ENCODE measurements at places on chromosomes 4 and X.
A peak's percentile ranks its signal among the peaks of the same experiment; 100 is the strongest.

GRCh38 chr4:6926081-6926480 is 16.5 kb downstream of the TBC1D14 start:
- DNase-seq, result no peak

GRCh38 chr4:152434011-152434410 is 101.9 kb downstream of the FBXW7 start:
- DNase-seq, result no peak

DNA sequence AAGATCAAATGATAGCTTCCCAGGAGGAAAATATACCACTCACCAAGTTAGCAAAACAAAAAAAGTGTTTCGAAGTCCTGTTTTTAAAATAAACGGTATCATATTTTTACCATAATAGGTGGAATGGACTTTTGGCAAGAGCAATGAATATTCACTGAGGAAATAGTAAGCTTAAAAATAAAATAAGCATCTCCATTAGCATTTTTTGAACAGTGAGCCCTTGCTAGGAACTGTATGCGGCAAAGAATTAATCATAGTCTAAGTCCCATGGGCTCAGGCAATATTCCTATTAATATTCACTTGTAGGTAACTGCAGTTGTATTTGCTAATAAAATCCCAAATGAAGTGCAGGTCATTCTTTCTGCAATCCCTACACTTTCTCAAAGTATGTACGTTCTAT is 191.7 kb upstream of the GABRA2 start:
- DNase-seq, result no peak

DNA sequence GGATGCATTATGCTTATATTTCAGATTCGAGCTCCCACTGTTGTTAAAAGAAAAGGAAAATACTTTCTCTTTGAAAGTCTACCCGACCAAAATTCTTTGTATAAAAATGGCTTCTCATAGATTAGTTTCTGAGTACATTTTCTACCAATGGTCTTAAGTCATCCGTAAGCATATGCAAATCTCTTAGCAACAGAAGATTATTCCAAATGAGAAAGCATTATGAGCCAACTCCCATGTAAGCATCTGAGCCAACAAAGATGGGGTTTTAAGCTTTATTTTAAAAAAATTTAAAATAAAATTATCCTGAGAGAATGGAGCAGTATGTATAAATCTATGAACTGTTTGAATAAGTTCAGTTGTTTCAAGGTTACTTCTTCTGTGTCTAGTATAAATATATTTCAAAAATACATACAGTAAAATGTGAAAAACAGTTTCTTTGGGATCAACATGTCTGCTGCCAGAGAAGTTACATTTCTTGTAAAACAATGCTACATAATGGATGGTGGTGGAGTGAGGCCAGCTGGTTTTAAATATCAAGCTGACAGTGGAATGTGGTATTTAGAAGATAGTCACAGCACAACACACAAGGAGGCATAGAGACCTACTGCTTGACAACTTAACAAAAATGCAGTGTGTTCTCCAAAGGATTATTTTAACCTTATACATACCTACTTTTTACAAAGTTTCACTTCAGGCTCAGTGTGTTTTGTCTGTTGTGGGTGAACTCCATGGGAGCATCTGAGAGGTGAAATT is 199.5 kb upstream of the DIPK2B start:
- DNase-seq, result no peak

- DNase-seq, result no peak
Measured at GRCh38 chr4:8030121-8030781, 90.6 kb upstream of the AFAP1 start.

DNA sequence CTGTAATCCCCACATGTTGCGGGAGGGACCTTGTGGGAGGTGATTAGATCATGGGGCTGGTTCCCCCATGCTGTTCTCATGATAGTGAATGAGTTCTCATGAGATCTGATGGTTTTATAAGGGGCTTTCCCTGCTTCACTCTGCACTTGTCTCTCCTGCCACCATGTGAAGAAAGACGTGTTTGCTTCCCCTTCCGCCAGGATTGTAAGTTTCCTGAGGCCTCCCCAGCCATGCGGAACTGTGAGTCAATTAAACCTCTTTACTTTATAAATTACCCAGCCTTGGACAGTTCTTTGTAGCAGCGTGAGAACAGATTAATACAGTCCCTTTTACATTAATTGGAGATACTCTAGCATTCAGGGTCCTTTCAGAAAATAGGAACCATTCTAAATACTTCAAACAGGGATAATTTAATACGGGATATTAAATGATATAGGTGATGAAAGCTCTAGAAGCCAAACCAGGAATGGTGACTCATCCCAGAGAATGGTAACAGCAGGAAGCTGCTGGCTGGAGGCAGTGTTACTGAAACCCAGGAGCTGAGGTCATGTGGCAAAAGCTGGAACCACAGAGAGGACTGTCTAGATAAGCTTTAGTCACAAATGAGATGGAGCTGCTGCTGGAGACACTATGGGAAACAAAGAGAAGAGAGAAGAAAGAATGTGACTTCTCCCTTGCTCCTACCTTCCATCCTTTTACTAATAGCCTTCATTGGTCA is 57.3 kb downstream of the GSTCD start:
- no peak for DNase-seq

- no peak for DNase-seq
Measured at GRCh38 chrX:55356609-55357008, 91.9 kb upstream of the PAGE3 start.

- no peak for DNase-seq
Measured at GRCh38 chrX:10952619-10953018, 158.5 kb upstream of the HCCS start.

DNA sequence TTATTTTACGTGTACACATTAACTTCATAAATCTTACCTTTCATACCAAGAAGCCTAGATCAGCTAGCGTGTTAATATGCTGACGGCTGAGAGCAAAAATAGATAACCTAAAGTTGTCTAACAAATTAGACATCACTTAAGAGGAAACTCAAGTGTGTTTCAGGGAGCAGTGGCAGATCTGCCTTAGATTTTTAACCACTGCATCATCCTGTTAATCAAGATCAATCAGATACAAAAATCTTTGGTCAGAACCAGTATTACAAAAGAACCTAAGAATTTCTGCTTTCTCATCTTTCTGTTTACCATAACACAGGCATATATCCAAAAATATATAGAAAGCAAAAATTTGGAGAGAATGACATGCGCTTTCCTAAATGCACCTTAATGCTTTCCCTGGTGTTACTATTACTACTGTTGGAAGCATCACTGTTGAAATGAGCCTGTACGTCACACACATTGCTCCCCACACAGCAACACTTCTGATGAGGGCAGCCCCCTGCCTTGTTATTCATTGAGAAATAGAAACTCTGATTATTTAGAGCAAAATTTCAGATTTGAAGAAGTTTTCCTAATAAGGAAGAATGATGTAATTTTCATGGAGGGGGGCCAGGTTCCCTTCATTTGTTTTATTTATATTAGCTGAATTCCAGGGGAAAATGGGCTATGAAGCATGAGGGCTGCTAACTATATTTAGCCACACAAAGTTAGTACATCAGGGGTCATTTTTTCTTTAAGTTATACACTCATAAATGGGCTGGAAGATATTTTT is 152.3 kb downstream of the CBR4 start:
- no peak for DNase-seq

- DNase-seq, result no peak
Measured at GRCh38 chr4:169975838-169976796, 50.1 kb downstream of the MFAP3L start.

DNA sequence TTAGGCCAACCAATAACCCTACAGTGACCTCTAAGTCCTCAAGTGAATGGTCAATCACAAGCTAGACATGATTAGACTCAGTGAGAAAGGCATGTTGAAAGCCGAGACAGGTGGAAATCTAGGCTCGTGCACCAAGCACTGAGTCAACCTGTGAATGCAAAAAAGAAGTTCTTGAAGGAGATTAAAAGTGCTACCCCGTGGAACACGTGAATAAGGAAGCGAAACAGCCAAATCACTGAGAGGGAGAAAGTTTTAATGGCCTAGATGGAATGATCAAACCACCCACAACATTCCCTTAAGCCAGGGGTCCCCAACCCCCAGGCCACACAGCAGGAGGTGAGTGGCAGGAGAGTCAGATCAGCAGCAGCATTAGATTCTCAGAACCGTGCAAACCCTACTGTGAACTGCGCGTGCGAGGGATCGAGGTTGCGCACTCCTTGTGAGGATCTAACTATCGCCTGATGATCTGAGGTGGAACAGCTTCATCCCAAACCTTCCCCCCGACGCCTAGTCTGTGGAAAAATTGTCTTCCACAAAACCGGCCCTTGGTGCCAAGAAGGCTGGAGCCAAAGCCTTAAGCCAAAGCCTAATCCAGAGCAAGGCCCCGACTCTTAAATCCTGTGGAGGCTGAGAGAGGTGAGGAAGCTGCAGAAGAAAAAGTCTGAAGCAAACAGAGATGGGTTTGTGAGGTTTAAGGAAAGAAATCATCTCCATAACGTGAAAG is 19.5 kb upstream of the PDE6B start:
- DNase-seq, result no peak

GRCh38 chr4:26896636-26897035 is 36.0 kb downstream of the STIM2 start:
- no peak for DNase-seq

- DNase-seq, result no peak
Measured at GRCh38 chrX:7133050-7133440, 14.5 kb upstream of the STS start.

DNA sequence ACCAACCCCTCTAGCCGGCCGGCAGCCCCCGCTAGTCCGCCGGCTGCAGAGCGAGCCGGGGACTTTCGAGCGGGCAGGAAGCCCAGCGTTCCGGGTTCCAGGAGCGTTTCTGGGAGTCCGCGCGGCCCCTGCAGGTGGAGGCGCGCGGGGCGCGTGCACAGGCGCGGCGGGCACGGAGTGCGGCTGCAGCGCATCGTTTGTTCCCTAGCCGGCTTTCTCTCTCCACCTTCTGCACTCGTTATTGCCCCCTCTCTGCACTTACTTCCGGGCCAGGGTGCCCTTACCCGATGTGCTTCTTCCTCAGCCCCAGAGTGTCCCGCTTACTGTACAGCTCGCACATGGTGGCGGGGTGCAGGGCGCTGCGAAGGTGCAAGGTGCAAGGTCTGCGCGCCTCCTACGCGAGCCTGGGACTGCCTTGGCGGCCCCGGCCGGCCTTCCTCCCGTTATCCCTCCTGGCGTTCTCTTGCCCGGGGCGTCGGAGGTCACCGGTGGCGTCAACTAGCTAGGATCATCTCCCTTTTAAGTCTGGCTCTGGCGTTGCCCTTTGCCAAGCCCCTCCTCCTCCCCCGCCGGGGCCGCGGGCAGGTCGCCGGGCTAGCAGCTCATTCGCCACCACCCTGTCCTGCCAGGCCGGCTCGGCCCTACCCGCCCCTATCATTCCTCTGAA is at the start of gene ETNPPL:
ETNPPL (minus strand) TSS at position 495 of the 667 bp plus-strand sequence; CDS start at position 340, 155 bp downstream.
- DNase-seq, result no peak

DNA sequence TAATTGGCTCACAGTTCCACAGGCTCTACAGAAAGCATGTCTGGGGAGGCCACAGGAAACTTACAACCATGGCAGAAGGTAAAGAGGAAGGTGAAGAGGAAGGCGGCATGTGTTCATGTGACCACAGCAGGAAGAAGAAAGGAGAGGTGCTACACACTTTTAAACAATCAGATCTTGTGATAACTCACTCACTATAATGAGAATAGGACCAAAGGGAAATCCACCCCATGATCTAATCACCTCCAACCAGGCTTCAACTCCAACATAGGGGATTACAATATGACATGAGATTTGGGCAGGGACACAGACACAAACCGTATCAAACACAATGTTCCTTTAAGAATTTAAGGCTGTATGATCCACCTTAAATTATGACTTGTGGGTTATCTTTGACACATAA is 10.5 kb upstream of the PGM2 start:
- no peak for DNase-seq

- DNase-seq, result no peak
Measured at GRCh38 chrX:49220100-49220499, 13.0 kb downstream of the CACNA1F start.

DNA sequence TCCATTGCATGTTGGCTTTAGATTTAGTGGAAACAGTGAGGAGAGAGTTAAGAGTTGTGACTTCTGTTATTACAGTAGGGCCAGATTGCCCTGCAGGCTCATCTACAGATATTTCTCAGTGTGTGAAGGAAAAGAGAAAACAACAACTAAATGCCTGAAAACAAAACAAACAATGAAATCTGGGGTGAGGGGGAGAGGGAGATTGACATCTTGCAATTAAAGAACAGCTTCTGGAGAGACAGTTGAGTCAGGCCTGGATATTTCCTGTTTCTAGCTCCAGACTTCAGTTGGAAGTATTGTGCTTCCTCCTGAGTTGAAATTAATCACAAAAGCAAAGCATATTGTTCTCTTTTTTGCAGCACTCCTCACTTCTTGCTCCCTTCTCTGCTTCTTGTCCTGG is 108.3 kb upstream of the SCML1 start:
- no peak for DNase-seq

GRCh38 chr4:177016541-177017141 is 223.9 kb upstream of the VEGFC start:
- DNase-seq, result no peak

DNA sequence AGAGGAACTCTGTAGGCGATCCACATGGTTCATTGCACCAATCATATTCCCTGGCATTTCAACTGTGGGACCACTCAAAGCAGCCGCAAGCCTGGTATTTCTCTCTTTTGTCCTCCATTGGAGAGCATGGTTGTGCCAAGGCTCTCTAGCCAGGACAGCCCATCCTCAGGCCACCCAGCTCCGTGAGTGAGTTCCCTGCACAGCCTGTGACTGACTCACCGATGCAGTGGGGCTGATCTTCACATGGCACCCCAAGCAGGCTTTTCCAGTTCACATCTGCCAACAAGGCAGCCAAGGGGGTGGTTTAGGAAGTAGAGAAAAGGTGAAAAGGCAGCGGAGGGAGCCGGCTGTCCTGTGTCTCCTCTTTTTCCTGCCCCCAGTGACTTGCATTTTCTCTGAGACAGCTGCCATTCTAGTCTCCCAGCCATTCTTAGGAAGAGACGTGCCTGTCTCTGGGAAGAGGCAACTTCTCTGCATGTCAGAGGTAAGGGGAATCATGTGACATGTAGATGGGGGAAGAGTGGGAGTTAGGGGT is 69.2 kb downstream of the MID1IP1 start:
- no peak for DNase-seq

GRCh38 chr4:40840985-40841571 is 91.3 kb downstream of the NSUN7 start:
- DNase-seq, result peak; percentile 46

- DNase-seq, result no peak
Measured at GRCh38 chr4:37516057-37516775, 170.0 kb downstream of the RELL1 start.

GRCh38 chrX:14630733-14631132 is 101.4 kb downstream of the GLRA2 start:
- DNase-seq, result no peak

- no peak for DNase-seq
Measured at GRCh38 chr4:39667706-39668105, 29.0 kb upstream of the SMIM14 start.

Measured in NCI-H1694 (cell line).